Frontal cortex (tissue), 4 donors: ENCODE measurements at places on chromosomes 5 and 9. TPM values are rescaled to one million over a fixed set of nuclear protein-coding genes. Genes with fewer than 3 reads are reported as not detected.

Gene HDAC3
- 44.8 TPM for total RNA-seq

Gene MLANA
- total RNA-seq = not detected

Gene PRXL2C
- 6.9 TPM for total RNA-seq

Gene SLC23A1
- total RNA-seq = not detected

Gene ENTPD2
- total RNA-seq = 0.82 TPM

Gene EQTN
- total RNA-seq = 1.6 TPM

Gene SCGB3A2
- total RNA-seq = not detected

Gene MARCHF3
- 28.1 TPM for total RNA-seq

Gene OBP2B
- total RNA-seq = not detected
